ENCODE measurements at places on chromosomes 6 and 20.

DNA sequence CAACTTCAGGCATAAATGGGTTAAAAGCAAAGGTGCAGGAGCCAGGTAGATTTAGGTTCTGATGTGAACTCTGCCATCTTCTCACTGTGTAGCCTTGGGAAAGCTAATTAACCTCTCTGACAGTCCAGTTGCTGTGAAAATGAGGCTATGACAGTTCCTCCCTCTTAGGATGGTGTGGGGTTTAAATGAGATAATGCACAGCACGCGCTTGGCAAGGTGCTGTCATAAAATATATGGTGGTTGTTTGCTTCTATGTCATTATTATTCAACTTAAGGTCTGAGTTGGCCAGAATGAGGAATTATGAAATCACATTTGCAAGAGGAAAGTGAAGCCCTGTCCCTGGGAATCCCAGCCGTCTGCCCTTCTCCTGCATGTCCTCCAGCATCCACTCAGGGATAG is 15.5 kb upstream of the BCAS1 start:
- H3K27me3 ChIP-seq: no peaks in the 10 kb centered on the region
- H3K4me1 ChIP-seq: no peaks in the 10 kb centered on the region
- no peak overlapping the region for H3K4me3 ChIP-seq
- H3K27ac ChIP-seq: no peak overlapping the region

GRCh38 chr6:130840050-130840449 is 12.8 kb downstream of the SMLR1 start:
- no peaks in the 10 kb centered on the region for H3K36me3 ChIP-seq
- H3K4me3 ChIP-seq: no peak overlapping the region
- H3K27me3 ChIP-seq: no peaks in the 10 kb centered on the region
- H3K27ac ChIP-seq: no peak overlapping the region
- no peaks in the 10 kb centered on the region for H3K4me1 ChIP-seq

DNA sequence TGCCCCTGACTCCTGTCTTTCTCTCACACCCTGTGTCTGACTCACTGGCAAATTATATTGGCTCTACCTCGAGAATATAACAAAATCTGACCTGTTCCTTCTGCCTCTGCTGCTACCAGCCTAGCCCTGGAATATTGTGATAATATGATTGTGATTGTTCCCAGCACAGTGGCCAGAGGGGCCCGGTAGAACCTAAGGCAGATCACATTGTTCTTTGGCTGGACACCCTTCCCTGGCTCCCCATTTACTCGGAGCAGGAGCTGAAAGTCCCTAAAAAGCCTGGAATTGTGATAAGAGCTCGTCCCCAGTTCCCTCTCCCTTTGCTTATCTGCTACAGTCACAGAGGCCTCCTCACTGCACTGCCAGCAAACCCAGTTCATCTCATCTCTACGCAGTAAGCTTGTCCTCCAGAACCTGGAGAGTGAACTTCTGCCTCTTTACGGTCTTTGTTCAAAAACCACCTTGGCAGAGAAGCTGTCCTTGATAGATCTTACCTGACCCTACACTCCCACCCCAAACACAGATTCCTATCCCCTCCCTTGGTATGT is 21.8 kb downstream of the SERPINB6 start:
- no peak overlapping the region for H3K4me3 ChIP-seq
- no peak overlapping the region for H3K27ac ChIP-seq
- H3K36me3 ChIP-seq: peaks cover 46% of the 10 kb centered on the region
- H3K27me3 ChIP-seq: no peaks in the 10 kb centered on the region
- DNase-seq: no peak

DNA sequence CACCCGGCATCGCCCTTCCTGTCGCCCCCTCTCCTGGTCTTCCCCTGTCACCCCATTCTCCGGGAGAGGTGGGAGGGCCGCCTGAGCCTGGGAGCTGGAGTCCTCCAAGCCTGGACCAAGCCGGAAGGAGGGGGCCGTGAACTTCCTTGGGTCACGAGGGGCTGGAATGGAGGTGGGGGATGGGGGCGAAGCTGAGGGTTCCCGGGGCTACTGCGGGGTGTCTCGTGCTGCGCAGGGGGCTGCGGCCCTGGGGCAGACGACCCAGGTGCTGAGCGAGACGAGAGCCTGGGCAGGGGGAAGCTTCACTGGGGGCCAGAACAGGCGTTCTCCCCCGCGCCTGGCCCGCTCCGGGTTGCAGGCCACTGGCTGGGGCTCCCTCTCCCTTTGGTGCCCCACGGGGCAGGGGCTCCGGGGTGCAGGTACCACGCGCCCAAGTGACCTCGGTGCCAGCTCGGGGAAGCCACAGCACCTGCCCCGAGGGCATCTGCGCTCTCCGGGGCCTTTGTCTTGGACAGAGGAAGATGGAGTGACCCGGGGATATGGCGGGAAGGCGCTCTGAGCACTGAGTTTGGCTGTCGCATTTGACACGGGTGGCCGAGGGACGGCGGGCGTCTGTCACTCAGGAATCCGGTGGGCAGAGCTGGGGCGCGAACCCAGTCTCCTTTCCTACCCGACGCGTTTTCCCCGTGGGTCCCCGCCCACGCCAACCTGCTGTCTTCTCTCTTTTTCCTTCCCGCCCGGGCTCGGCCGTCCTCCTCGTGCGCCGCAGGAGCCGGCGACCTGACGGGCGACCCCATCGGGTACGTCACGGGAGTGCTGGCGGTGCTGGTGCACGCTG is 1.2 kb downstream of the SLC35D3 start:
- peaks cover 20% of the 10 kb centered on the region for H3K4me1 ChIP-seq
- peak overlapping the region; percentile 69 for H3K4me3 ChIP-seq
- DNase-seq: no peak
- H3K36me3 ChIP-seq: no peaks in the 10 kb centered on the region
- peaks cover 29% of the 10 kb centered on the region for H3K27me3 ChIP-seq

DNA sequence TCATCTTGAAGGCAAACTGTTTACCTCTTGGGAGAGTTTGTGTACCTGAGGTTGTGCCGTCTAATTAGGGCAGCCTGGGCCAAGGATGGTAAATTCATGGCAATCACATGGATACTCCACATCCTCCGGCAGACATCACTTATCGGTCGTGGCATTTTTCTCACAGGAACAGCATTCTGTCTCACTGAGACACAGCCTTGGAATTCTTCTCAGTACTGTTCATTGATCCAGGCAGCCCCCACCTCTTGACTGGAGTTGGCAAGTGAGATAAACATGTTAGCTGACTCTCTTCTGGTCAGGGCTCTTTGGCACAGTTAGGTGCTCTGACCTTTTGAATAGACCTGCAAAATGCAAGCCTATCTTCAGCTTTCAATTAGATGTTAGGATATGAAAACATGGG is 511.4 kb upstream of the FLRT3 start:
- H3K4me3 ChIP-seq: no peak overlapping the region
- no peak for DNase-seq
- no peaks in the 10 kb centered on the region for H3K27me3 ChIP-seq
- H3K27ac ChIP-seq: no peak overlapping the region
- no peaks in the 10 kb centered on the region for H3K4me1 ChIP-seq
